CD8-positive, alpha-beta T cell (primary cell): ENCODE measurements at places on chromosomes 13 and 19. TPM values are rescaled to one million over a fixed set of nuclear protein-coding genes. Genes with fewer than 3 reads are reported as not detected.

DNA sequence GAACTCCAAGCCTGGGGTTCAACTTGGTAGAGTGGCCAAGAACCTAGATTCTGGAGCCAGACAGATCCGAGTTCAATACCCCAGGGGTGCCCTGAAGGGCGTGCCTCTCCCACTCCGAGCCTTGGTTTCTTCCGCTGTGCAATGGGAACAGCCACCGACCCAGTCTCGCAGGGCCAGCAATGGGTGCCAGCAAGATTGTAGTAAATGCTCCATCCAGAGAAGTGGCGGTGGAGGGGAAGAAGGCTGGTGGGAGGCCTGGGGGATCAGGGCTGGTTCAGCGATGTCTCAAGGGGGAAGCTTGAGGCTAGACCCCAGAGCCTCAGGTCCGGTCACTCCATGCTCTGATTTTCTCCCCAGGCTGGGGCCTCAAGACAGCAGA, 4.5 kb downstream of the WIZ start:
- no peak for DNase-seq

GRCh38 chr13:40895227-40896184, 106.1 kb downstream of the SLC25A15 start:
- DNase-seq: no peak

- DNase-seq: no peak
Observed at GRCh38 chr19:17391371-17392151, 2.4 kb downstream of the CCDC194 start.

DNA sequence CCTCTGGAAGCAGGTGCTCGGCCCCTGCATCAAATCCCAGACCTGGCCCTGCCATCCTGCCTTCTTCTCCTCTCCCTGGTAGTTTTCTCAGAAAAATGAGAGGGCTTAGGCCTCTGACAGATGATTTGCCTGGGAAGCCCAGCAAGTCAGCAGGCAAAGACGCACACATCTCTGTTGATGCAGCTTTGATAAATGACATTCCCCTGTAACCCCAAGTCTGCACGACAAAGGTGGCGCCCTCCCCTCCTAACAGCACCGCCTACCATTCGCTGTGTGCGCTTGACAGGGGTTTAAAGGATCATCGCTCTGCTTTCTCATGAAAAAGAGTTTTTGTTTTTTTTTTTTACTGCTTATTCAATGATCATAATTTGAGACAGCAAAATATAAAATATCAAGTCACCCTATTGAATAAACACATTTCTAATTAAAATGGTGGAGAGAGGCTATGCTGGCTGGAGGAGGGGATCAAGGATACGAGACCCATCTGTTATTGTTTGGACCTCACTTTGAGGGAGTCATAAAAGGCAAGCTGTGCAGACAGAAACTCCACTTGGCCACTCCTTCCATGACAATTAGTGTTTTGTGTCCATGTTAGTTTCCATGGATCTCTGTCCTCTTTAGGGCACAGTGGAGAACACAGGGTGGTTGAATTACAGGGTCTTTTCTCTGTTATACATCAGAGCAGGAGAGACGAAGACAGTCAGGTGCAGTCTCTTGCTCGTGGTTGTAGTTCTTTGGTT, 126.1 kb downstream of the FGF9 start:
- DNase-seq: no peak

DNA sequence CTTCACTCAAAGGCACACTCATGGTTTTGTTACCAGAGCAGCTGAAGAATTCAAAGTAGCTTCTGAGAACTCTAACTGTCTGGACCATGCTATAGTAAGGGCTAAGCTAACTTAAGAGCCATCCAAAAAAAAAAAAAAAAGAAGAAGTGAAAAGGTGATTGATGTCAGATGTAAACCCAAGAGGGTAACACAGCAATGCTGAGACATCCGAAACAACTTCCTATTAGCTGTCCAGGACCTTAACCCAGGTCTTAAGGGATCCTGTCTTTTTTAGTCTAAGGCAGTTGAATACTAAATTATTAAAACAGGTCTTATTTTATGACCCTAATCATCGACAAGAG, 11.2 kb upstream of the RAB20 start:
- DNase-seq: no peak

GRCh38 chr19:18456974-18457373, 19.0 kb upstream of the ISYNA1 start:
- no peak for DNase-seq

GRCh38 chr13:52994865-52995264, 33.7 kb upstream of the OLFM4 start:
- DNase-seq: no peak

DNA sequence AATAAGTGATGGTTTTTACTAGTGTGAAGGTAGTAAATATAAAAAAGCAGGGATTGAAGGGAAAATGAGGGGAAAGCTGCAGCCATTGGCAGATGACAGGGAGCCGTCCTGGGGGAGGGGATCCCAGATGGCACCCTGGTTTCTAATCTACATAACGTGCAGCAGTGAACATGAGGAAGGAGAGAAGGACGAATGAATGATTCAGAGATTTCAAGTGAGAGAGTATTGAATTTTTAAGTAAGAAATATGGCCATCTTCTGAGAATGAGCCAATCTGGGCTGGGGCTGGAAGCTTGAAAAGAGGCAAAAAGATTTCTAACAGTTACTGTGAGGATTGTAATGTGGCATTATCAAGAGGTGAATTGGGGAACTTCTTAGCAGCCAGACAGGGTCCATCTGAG, 414.2 kb downstream of the MYO16 start:
- DNase-seq: no peak

GRCh38 chr13:100594731-100595130, 6.1 kb upstream of the GGACT start:
- no peak for DNase-seq

DNA sequence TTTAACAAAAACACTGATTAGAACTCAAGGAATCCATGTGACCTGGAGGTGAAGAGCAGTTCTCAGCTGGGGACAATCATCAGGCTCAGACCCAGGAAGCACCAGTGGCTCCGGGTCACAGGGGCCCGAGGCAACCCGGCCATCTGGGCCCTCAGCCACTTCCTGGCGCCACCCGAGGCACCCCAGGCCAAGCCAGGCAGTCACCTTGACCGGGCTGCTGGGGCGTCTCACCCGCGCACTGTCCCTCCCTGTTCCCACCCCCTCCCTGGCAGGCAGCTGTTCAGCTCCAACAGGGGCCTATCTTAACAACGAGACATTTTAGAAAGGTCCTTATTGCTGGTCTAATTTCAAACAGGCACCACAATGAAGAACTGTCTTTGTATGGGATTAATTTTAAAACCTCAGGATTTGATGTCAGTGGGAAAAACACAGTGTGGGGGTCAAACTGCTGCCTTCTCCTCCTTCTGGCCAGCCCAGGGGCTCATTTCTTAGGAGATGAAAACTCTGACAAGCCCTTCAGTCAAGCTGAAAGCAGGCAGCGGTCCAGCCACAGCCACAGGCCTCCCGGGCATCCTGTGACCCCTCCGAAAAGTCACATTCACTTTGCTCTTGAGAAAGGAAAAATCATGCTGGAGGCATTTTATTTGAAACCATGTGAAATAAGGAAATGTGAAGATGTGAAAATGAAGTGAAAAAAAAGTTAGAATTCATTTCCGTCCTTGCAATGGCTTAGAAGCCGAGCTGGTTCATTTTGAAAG, 83.3 kb downstream of the KCTD15 start:
- no peak for DNase-seq

- no peak for DNase-seq
Observed at GRCh38 chr19:18366021-18366435, 19.9 kb upstream of the GDF15 start.

GRCh38 chr13:41652735-41653361, 195.5 kb downstream of the RGCC start:
- peak; percentile 25 for DNase-seq

- DNase-seq: no peak
Observed at GRCh38 chr13:44024167-44024845, 144.6 kb downstream of the LACC1 start.

GRCh38 chr19:6204866-6205723, 69.6 kb downstream of the ACSBG2 start:
- no peak for DNase-seq

- no peak for DNase-seq
Observed at GRCh38 chr13:33496336-33496735, 210.8 kb upstream of the STARD13 start.

GRCh38 chr19:13006431-13007281, 11.4 kb downstream of the NFIX start:
- no peak for DNase-seq

- no peak for DNase-seq
Observed at GRCh38 chr13:40470660-40471059, 195.8 kb downstream of the FOXO1 start.

DNA sequence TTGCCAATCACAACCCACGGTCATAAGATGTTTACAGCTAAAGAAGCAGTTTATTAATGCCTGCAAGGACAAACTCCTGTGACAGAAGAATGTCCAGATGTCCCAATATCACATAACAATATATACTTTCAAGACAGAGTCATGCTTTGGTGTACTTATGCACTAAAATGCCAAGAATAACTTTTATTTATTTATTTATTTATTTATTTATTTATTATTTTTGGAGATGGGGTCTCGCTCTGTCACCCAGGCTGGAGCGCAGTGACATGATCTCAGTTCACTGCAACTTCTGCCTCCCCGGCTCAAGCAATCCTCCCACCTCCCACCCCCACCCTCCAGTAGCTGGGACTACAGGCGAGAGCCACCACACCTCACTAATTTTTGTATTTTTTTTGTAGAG, 9.1 kb downstream of the TEX101 start:
- DNase-seq: no peak

The PEG3 gene
- total RNA-seq: 0.16 TPM

The CKAP2 gene
- total RNA-seq: 57.0 TPM

The PSG11 gene
- total RNA-seq: not detected

The ZNF112 gene
- not detected for total RNA-seq

The SPPL2B gene
- 123 TPM for total RNA-seq
